GM18507 (cell line): ENCODE measurements at places on chromosomes 13 and 19.
A peak's percentile ranks its signal among the peaks of the same experiment; 100 is the strongest.

DNA sequence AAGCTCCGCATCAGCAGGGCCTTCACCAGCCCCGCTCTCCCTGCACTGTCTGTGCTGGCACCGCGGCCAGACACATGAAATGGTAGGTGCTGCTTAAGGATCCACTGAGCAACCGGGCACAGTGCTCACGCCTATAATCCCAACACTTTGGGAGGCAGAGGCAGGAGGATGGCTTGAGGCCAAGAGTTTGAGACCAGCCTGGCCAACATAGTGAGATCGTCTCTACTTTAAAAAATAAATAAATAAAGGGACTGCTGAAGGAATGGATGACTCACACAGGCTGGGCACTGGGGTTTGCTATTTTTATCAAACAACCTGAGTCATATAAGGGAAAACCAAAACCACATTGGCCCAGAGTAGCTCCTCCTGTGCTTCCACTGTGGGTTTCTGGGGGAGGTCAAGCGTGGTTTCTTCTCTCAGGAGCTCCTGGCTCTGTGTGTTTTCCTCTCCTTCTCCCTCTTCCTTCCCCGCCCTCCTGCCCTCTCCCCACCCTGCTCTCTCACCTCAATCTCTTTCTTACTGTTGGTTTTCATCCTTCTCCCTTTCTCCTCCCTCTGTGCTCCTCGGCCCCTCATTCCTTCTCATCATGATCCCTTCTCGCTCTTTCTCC, 21.3 kb downstream of the VRK3 start:
- DNase-seq: no peak

DNA sequence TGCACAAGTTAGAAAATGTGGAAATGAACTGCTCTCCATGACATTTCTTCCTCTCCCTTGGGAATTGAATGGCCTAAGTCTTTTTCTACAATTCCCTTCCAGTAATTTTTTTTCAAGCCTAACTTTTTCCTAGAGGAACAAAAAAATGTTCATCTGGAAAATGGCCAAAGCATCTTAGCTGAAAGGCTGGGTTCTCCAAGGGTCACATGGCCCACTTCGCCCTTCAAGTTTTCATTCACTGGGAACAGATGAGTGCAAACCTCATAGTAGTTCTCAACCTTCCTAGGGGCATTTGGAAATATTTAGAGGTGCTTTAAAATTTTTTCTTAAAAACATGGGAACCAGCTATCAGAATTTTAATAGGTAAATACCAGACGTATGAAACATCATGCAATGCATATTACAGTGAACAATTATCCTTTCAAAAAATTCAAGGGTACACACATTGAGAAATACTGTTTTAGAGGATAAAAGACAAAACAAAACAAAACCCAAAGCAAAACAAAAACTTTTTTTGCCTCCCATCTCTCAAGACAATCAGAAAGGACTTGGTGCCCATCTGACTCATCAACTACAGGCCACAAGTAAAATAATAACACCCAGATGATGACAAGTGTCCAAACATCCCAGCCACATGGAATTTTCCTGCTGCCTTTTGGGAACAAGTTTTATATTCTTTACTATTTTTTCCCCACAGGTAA, 208.8 kb downstream of the SLITRK6 start:
- DNase-seq: no peak

DNA sequence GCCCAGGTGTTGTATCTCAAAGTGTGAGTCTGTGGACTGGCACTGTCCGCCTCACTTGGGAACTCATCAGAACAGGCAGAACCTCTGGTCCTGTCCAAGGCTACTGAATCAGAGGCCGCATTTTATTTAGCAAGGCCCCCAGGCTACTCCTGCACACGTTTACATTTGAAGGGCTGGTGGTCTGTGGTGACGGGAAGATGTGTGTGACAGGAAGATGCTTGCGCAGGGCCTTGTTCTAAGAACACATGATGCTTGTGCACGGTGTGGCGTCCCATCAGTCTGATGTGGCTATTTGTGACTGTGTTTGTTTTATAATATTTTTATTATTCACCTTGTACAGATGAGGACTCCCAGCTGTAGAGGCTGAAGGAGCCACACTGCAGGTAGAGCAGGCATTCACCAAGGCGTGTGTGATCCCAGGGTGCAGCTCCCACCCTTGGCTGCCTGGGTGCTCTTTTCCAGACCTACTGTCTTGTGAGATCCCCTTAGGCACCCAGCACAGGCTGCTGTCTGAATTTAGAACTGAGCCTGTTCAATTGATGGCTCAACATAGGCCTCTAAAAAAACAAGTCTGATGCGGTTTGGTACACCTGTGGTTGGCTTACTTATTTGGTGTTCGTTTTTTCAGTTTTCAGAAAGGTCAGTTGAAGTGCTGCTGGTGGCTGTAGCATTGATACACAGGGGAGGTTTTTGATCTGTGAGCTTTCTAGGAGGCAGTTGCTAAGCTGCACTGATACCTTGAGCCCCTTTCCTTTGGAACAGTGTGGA, 3.1 kb downstream of the SLC25A15 start:
- DNase-seq: no peak

DNA sequence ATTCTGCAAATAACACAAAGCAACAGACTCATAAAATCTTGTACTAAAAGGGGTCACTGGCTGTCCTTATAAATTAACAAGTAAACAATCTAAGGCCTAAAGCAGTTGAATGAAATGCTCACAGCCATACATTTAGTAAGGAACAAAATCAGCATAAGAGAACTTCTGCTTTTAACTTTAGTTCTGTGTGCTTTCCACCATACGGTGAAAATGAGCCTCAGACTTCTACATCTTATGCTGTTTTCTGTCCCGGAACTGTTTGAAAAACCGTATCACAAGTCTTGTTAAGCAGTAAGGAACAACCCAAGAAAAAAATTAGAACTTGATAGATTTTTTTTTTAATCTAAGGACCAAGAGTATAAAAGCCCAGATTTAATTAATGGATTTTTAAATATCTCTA, 549.1 kb upstream of the MIR17HG start:
- DNase-seq: no peak

GRCh38 chr19:4035018-4035566, 27.6 kb downstream of the PIAS4 start:
- DNase-seq: no peak

DNA sequence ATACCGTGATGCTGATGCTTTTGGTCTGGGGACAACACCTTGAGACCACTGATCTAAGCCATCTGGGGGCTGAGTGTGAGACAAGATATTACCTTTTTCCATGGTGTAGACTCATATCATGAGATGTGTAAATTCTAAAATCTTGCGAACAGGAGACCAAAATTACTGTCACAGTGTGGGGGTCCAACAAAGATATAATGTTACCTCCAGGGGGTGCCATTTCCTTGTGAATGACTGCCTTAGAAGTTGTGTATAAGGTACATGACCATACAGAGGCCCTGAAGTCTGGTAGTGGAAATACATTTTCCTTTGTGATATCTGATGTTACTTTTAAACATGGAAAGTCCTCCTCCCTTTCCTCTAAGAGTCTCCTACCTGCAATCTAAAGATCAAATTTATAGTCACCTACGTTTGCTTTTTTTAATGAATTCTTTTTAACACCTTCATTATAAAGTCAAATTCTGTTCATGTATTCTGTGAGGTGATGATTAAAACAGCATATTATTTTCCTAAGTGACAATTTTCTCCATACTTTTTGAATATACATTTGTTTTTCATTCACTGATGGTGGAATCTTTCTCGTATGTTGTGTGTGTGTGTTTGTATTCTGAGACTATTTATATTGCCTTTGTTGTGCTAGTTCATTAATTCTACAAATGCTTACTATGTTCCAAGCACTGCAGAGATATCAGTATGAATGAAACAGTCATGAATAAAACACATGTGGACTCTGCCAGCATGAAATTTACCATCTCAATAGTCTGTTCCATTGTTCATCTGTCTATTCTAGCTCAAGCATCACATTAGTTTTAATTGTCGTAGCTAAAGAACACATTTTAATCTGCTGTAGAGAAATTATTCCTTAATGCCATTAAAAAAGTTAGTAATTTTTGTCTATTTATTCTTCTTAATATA, 113.7 kb downstream of the RFC3 start:
- peak; percentile 0 for DNase-seq

- no peak for DNase-seq
Observed at GRCh38 chr19:10431254-10431942, 11.1 kb downstream of the PDE4A start.

- DNase-seq: no peak
Observed at GRCh38 chr19:10110972-10111317, 548 bp upstream of the P2RY11 start.

DNA sequence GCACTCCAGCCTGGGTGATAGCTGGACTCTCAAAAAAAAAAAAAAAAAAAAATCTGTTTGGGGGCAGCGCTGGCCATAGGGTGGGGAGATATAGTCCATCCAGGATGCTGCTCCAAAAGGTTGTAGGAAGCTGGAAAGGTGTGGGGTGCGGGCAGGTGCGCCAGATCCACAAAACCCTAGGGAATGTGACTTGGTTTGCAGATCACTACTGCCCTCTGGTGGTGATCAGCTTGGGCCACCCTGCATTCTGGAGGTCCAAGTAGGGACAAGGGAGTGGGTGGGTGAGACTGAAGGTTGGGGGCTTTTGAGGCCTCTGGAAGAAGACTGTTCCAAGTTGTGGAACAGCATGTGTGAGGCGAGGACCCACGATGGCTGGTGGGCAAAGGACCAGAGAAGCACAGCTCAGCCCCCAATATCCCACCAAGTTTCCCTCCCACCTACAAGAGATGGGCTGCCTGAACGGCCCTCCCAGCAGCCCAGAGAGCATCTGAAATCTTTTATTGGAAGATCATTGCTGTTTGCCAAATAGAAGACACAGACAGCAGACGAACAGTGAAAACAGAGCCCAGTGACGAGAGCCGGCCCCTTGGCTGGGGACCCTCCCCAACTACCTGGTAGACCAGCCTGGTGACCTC, 10.4 kb upstream of the TYK2 start:
- DNase-seq: no peak

- no peak for DNase-seq
Observed at GRCh38 chr13:65965501-65965900, 1264.6 kb downstream of the PCDH9 start.

DNA sequence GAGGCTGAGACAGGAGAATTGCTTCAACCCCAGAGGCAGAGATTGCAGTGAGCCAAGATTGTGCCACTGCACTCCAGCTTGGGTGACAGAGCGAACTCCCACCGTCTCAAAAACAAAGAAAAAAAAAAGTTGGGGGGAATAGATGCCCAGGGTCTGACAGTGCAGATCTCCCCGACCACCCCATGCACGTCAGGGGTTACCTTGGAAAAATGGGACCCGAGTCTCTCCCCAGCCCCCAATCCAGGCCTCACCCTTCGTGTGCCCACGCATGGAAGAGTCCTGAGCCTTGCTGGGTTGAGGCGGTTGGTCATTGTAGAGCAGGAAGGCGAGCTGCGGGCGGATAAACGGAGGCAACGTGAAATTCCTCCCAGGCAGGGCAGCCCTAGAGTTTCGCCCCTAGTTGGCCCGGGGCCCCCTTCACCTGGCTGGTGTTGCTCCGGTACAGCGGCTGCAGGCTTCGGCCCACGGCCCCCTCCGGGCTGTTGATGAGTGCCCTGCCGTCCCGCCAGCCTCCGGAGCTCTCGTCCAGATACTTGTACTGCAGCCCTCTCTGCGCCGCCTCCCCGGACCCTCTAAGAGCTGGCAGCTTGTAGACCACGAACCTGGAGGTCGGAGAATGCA, 588 bp downstream of the DNASE2 start:
- DNase-seq: no peak

DNA sequence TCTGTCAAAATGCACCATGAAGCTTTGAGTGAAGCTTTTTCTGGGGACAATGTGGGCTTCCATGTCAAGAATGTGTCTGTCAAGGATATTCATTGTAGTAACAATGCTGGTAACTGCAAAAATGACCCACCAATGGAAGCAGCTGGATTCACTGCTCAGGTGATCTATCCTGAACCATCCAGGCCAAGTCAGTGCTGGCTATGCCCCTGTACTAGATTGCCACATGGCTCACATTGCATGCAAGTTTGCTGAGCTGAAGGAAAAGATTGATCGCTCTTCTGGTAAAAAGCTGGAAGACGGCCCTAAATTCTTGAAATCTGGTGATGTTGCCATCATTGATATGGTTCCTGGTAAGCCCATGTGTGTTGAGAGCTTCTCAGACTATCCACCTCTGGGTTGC, 12.7 kb downstream of the GPR42 start:
- DNase-seq: no peak

- DNase-seq: no peak
Observed at GRCh38 chr13:55664178-55664577, 1476.5 kb upstream of the PRR20A start.

DNA sequence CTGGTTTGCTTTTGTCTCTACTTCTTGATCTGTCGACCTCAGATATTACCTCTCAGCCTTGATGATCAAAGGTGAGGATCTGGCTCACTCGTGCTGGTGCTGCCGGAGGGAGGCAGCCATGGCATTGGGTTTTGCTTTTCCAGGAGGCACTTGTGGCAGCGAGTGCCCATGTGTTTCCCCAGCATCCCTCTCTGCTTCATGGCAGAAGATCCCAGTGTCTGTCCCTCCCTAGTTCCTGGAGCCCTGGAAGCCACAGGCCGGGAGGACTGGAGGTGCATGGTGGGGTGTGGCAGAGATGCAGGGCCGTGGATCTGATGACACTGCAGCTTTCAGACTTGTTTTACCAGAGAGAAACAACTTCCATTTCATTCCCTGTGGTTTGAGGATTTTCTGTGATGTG, 47.5 kb downstream of the ANKRD10 start:
- DNase-seq: no peak

GRCh38 chr19:14405758-14406644, 13.1 kb downstream of the DDX39A start:
- peak; percentile 95 for DNase-seq

- no peak for DNase-seq
Observed at GRCh38 chr19:18429717-18430416, 8.1 kb downstream of the ISYNA1 start.

- no peak for DNase-seq
Observed at GRCh38 chr13:31042481-31043165, 110.2 kb downstream of the TEX26 start.

GRCh38 chr19:3646336-3647092, 19.9 kb upstream of the CACTIN start:
- DNase-seq: no peak

GRCh38 chr13:50122455-50122854, 107.2 kb downstream of the KCNRG start:
- DNase-seq: no peak

- no peak for DNase-seq
Observed at GRCh38 chr13:74191410-74191809, 57.2 kb upstream of the KLF12 start.
